Chondrocyte (in vitro differentiated cells): ENCODE measurements at places on chromosomes 3 and 15.

- no peak for DNase-seq
These were observed 25.2 kb downstream of the CDAN1 start for GRCh38 chr15:42711746-42712145.

DNA sequence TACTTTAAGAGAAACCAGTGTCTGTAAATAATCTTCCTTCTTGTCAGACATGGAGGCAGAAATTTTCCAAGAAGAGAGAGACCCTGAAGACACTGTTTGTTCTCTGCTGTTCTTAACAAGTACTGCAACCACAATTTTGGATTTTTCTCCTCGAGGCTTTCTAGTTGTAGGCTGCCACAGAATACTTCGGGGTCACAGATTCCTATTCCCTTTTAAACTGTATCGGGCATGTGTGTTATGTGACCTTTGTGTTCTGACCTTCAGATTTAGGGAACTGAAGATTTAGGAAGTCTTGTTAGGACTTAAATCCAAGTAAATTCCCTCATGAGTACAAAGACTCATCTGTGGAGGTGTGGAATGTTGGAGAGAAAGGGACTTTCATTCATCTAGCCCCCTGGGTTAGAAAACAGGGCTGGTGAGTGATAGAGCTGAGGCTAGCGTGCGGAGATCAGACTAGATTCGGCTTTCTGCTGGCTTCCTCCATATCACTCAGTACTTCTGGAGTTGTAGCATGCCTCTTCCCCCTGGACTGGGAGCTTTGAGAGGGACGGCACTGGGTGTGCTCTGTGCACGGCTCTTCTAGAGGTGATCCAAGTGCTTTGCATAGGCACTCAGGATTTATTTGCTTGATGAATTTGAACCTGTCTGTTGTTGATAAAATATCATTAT, 237.0 kb downstream of the LPP start:
- no peak for DNase-seq

DNA sequence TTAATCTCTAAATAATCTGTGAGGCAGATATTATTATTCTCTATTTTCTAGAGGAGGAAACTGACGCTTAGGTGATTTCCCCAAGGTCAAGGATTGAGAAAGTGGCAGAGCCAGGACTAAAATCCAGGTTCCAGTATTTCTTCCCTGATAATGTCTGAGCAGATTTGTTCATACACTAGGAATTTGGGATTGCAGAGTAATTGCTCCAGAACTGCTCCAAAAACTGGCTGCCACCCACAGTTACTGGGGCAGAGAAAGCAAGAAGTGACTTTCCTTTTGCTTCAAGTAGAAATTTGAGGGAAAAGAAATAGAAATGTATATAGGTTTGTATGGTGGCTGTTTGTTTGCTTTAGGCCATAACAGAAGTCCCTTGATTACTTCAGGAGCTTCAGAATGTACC, 60.6 kb downstream of the SLC12A8 start:
- no peak for DNase-seq

- no peak for DNase-seq
These were observed 131.6 kb upstream of the P2RY1 start for GRCh38 chr3:152703245-152703890.

DNA sequence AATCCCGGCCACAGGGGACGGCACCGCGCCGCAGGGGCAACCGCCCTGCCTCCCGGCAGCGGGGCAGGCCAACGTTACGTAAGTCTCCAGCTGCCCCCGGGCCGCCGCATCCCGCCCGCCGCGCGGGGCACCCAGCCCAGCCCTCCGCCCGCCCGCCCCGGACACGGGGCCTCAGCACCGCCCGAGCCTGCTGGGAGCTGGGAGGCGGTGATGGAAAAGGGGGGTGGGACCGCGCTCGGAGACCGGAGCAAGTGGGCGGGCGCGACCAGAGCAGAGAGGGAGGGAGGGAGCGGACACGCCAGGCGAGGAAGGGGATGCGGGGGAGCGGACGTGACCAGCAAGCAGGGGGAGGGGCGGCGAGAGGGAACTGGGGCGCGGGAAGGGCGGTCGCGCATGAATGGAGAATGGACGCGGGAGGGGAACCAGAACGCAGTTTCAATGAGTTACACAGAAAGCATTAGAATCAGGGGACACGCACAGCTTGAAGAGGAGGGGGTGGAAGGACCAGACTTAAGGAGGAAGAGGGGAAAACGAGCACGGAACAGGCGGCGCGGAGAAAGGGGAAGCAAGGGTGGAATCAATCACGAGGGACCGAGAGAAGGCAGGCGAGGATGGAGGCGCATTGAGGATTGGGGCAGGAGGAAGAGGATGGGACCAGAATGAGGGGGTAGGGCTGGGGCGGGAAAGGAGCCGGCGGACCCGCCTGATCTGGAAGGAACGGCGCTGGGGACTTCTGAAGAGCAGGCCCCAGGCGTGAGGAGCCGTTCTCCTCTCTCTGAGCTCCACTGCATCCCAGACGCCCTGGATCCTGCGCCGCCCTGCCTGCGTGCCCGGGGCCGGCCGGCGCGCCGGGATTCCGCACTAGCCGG, 559 bp downstream of the PKM start:
- DNase-seq = peak; percentile 97

DNA sequence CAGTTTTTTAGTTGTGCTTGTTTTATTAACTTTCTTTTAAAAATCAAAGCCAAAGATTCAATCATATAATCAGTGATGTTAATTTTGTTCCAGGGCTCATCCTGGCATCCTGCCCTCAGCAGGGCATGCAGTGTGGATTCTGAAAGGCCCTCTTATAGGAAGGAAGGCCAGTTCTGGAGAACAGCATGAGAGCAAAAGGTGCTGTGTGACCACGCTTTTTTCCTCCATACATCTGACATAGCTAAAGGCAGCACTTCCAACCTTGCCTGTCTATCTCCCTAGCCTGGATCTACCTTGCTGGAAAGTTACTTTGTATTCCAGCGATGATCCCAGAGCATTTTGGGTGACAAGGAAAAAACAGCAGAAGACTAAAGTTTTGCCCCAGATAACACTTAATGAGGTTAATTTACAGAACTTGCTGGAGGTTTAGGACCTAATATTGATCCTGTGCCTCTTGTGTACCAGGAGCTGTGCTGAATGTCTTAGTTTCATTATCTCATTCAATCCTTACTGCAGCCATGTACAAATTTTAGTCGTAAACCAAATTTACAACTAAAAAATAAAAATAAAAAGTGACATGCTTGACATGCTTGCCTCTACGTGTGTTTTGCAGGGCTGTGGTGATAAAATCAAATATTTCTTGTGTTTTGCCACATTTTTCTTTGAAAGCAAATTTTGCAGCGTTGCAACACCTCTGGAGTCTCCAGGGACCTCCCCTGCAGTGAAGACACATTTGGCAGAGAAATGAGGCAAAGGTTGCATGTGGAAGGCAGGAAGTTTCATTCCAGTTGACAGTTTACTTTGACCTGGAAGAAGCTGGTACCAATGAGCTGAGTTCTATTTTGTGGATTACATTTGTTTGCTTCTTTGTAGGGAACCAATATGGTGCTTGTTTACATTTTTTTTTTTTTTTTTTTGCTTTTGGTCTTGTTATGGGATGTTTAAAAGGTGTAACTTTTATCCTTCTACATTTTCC, 13.2 kb downstream of the IL1RAP start:
- DNase-seq = no peak

- no peak for DNase-seq
These were observed 161.8 kb upstream of the CBLB start for GRCh38 chr3:106030627-106030963.

DNA sequence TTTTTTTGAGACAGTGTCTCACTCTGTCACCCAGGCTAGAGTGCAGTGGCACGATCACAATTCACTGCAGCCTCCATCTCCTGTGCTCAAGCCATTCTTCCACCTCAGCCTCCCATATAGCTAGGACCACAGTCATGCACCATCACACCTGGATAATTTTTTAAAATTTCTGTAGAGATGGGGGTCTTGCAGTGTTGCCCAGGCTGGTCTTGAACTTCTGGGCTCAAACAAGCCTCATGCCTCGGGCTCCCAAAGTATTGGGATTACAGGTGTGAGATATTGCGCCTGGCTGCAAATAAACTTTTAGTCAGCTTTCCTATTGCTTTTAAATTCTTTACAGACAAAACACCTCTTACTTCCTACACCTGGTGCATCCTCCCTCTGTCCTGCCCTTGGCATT, 102.1 kb upstream of the VEPH1 start:
- DNase-seq = no peak

GRCh38 chr15:71571641-71572040, 238.7 kb upstream of the NR2E3 start:
- no peak for DNase-seq

- DNase-seq = no peak
These were observed 157.9 kb downstream of the MEX3B start for GRCh38 chr15:81887912-81888311.

- no peak for DNase-seq
These were observed 628.2 kb downstream of the NTRK3 start for GRCh38 chr15:87628311-87628710.

GRCh38 chr3:62755285-62755684, 119.9 kb downstream of the CADPS start:
- no peak for DNase-seq

GRCh38 chr3:46972396-46972795, 4.1 kb downstream of the CCDC12 start:
- DNase-seq = no peak

GRCh38 chr3:85626662-85627061, 667.9 kb downstream of the CADM2 start:
- no peak for DNase-seq

- no peak for DNase-seq
These were observed 56.8 kb downstream of the SETMAR start for GRCh38 chr3:4359805-4360502.

DNA sequence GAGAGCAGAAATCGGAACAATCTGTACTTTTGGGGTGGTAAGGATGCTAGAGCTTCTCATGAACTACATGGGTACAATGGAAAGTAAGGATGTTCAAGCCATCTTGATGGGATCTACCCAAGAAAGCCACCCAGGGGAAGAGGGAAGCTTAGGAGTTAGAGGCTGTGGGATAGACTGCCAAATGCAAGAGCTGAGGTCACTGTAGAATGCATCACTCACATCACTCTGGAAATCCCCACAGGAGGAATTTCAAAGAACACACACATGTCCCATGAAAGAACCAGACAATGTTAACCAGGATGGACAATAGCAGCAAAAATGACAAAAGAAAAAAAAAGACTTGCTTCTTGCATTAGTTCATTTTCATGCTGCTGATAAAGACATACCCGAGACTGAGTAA, 32.8 kb upstream of the UBE2E2 start:
- no peak for DNase-seq

- DNase-seq = no peak
These were observed 297.4 kb downstream of the PLCL2 start for GRCh38 chr3:17182166-17182565.

- DNase-seq = no peak
These were observed 14.5 kb upstream of the HYKK start for GRCh38 chr15:78492872-78493271.

GRCh38 chr3:77149382-77149781, 109.5 kb downstream of the ROBO2 start:
- DNase-seq = no peak

GRCh38 chr15:36970522-36970921, 129.8 kb downstream of the MEIS2 start:
- no peak for DNase-seq

GRCh38 chr3:151625586-151625985, 108.1 kb upstream of the AADACL2 start:
- DNase-seq = no peak
